ENCODE measurements at places on chromosomes 12 and 14.

- DNase-seq = no peak
These were observed 8.7 kb downstream of the NUP107 start for GRCh38 chr12:68695454-68695853.

DNA sequence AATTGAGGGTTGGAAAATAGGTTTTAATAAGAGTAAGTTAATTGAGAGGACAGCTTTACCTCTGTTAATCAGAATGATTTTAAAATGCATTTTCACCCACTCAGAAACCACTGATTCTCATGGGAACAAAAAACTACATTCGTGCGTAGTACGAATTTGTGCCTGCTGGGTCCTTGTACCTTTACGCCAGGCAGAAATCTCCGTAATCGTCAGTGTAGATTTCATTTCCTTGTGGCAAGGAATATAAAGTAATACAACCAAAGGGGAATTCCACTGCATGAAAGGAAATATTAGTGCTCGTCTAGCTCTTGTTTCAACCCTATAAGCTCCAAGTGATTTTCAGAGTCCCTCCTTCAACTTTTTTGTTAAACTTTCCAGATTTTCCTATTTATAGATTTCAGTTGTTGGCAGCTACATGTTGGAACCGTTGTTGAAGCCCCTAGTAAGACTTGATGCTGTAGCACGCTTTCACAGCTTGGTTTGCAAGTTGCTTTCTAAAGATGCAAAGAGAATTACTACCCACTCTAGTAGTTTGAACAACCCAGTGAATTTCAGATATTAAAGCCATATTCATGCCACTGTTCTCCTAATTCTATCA lies 90.6 kb downstream of the ETV6 start:
- DNase-seq = no peak

GRCh38 chr14:77910506-77910905 lies 110.6 kb downstream of the ADCK1 start:
- no peak for DNase-seq

GRCh38 chr14:20499881-20500280 lies 5.5 kb upstream of the RNASE10 start:
- DNase-seq = no peak

DNA sequence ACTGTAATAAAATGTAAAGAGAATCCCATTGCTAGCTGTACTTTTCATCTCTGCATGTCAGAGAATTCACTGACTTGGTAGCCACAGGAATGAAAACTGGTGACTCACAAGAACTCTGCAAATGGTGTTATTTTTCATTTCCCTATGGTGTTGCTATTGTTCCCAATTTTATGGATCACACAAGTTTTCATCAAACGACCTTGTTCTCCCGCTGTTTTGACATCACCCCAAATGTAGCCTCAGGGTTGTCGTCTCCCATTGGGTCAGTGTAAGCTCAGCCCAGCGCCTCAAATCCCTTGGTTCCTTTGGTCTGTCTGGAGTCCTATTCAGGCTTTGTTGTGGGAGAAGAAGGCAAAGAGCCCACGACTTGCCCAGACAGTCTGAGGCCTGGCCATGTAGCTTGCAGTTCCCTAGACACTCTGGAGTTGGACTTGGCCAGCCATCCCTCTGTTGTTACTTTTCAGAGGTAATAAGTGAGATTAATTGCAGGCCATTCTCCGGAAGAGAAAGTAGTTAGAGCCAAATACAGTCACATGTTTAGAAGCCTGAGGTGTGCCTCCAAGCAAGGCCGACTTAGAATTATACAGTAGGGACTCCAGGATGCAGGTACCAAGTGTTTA lies 159.2 kb downstream of the TGFB3 start:
- DNase-seq = no peak

DNA sequence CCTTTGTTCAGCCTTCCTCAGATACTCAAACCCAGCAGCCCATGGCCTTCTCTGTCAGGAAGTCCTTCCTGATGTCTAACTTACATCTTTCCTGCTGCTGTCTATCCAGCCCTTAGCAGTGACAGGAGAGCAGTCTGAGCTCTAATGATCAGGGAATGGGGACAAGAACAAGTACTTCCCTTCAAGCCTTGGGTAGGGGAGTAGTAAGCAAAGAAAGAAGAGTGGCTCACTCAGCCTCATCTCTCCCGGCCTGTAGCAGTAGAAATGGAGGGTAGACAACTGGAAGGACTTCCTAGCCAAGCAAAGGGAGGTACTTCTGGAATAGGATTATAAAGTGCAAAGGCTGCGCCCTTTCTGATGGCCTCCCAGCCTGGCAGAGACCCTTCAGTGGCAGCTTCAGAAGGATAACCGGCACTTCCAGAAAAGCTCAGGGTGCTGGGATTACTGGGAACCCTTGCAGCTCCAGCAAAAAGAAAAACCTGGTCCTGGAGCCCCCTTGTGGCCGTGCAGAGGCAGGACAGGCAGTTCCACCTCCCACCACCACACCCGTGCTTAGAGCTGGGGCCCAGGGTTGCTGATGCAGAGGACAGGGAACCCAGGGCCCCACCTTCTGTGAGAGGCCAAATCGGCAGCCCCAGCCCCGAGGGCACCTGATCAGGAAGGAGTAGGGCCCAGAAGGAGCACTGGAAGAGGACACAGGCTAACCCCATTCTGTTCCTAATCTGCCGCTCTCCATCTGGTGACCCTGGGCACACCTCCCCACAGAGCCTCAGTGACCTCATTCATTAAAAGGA lies 12.4 kb upstream of the SMUG1 start:
- peak; percentile 60 for DNase-seq

DNA sequence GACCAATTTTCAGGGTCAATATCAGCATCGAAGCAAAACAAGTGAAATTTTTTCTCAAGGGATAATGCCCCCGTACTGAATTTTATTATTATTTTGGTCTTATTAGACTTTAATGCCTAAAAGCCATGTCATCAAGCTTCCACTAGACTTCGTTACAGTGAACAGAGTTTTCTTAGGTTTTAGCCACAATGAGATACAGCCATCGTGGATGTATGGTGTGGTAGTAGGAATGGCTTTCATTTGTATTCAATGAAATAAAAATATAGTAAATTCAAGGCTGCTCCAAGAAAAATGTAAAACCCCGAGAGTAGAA lies 11.7 kb downstream of the TAOK3 start:
- DNase-seq = no peak

- no peak for DNase-seq
These were observed 319.6 kb upstream of the RTL1 start for GRCh38 chr14:101223127-101223526.

GRCh38 chr12:54413284-54414190 lies 5.5 kb downstream of the ITGA5 start:
- peak; percentile 86 for DNase-seq

DNA sequence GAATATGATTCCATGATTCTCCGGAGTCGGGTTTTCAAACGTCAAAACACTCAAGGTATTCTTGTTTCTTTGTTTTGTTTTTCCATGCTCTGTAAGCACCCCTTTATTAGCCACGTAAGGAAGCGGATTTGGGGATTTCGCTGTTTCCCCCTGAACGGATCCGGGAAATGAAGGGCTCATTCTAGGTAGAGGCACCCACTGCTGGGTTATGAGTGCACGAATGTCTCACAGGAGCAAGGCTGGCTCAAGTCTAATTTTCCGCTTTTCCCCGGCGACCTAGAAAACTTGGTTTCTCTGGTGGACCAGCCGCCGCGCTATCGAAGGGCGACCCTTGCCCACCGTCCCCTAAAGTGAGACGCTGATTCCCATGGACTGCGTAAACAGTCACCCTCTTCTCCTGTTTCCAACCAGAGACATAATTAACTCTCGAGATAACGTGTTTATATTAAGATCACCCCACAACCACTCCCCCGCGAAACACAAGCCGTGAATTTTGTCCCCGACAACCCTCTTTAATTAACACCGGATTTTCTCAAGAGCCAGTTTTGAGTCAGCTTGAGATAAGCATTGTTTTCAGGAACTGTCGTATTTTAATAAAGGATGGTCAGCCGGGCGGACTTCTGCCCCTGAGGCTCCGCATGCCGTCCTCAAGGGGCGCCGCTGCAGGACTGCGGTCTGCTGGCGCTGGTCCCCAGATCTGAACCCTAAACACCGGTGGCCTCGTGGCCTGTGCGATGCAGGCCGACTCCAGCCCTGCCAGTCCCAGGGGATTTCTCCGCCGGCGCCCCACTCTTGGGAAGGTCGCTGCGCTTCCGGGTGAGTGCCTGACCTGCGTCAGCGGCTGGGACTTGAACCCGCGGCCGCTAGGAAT lies 515 bp upstream of the ABCC9 start:
- DNase-seq = no peak

DNA sequence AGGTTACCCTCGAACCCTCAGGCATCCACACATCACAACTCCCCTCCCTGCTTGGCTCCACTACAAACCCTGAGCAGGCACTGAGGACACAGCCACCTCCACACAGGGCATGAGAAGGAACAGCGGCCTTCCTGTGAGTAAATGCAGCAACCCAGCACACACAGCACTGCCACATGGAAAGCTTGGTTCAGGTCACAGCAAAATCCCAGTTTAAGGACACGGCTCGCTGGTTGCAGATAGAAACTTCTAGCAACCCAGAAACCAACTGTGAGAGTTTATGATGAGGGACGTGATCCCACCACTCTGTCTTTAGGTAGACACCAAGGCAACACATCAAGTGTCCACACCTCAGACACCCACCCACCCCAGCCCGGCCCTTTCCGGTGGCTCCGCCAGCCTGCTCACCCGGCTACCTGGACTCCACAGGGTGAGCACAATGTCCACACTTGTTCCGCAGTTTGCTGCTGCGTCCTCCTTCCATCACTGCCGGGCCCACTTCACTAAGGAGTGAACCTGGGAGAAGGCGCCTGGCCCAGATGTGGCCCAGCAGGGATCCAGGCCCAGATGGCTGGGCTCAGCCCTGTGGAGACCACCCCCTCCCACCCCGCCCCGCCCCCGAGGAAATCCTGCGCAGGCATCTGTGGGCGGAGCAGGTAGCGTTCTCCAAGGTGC lies 13.2 kb downstream of the CDCA4 start:
- DNase-seq = no peak

DNA sequence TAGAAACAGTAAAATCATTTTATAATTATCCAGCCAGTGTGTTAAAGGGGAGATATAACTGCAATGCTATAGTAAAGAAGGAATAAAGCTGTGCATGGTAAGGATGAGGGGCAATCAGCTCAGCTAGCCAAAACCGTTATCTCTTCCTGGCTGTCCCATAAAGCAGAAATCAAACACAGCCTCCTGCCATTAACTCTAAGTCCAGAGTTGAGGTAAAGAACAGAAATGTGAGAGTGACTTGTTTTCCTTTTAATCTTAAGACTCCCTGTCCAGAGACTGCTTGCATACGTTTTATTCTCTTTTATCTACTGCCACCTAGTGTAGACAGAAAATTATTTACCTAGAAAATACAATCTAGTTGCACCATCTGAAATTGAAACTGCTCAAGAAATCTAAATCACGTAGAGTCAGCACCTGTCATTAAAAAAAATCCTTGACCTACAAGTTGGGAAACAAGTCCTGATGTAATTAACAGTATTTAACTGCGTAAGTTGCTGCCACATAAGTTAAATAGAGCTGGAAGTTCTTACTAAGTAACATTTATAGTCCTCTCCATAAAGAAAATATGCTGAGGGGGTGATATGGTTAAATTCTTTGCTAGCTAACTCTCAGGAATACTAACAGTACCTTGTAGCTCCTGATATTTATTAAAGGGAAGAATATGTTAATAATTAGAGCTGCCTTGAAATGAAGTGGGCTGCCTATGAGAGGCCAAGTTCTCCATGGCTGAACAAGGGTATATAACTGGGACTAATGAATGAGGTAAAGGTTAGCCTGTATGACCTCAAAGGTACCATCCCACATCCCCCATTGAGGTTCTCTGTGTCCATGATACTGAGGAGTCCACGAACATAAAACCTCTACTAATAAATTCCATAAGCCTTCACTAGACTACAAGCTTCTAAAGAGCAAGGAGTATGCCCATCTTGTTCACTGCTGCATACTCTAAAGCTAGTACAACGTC lies 62.7 kb downstream of the GALNT4 start:
- DNase-seq = no peak

DNA sequence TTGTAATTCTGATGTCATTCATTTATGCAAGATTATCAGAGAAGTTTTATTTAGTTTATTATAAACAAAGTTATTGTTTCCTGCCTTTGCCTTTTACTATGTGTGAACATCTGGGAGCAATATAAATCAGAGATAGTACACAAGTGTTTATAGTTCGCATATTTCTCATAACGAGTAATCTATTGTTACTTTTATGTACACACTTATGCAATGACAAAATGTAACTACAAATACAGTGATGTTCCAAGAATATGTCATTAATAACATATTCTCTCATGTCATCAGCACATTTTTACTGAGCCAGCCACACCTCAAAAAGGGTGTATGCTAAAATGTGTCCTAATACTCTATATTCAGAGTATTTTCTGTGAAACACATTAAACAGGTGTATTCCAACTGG lies 243.2 kb downstream of the ALX1 start:
- DNase-seq = no peak

Measured in activated gamma-delta T cell treated with Interleukin-2 at 50 U/mL for 16 hours (primary cell).